ENCODE measurements at places on chromosomes 7 and 10. TPM values are rescaled to one million over a fixed set of nuclear protein-coding genes. Genes with fewer than 3 reads are reported as not detected.
A peak's percentile ranks its signal among the peaks of the same experiment; 100 is the strongest.

ICA1 gene
- total RNA-seq, result 45.7 TPM

PDZD7 gene
- 0.66 TPM for total RNA-seq

DOCK1 gene
- total RNA-seq, result 50.4 TPM

NUTM2E gene
- not detected for total RNA-seq

AGK gene
- 33.1 TPM for total RNA-seq

PPP1R3C gene
- 9.4 TPM for total RNA-seq

ELMO1 gene
- total RNA-seq, result 110 TPM

PLEKHS1 gene
- total RNA-seq, result 23.6 TPM

GRCh38 chr10:79166312-79166721 is 97.6 kb downstream of the ZMIZ1 start:
- H3K4me3 ChIP-seq, result no peak overlapping the region
- H3K27me3 ChIP-seq, result no peaks in the 10 kb centered on the region
- H3K36me3 ChIP-seq, result no peaks in the 10 kb centered on the region
- peak overlapping the region; percentile 37 for H3K27ac ChIP-seq
- peaks cover under 1% of the 10 kb centered on the region for H3K4me1 ChIP-seq

- no peaks in the 10 kb centered on the region for H3K4me1 ChIP-seq
- H3K36me3 ChIP-seq, result no peaks in the 10 kb centered on the region
Measured at GRCh38 chr10:101466016-101466912, 112.3 kb downstream of the BTRC start.

- no peaks in the 10 kb centered on the region for H3K4me1 ChIP-seq
- H3K4me3 ChIP-seq, result no peak overlapping the region
- no peaks in the 10 kb centered on the region for H3K27me3 ChIP-seq
- H3K36me3 ChIP-seq, result no peaks in the 10 kb centered on the region
- H3K27ac ChIP-seq, result no peak overlapping the region
Measured at GRCh38 chr7:158430308-158431034, 157.2 kb downstream of the PTPRN2 start.

GRCh38 chr10:118870467-118871243 is 115.9 kb upstream of the CACUL1 start:
- H3K36me3 ChIP-seq, result no peaks in the 10 kb centered on the region
- DNase-seq, result no peak
- no peak overlapping the region for H3K4me3 ChIP-seq
- H3K27me3 ChIP-seq, result no peaks in the 10 kb centered on the region
- H3K4me1 ChIP-seq, result no peaks in the 10 kb centered on the region
- H3K27ac ChIP-seq, result peak overlapping the region; percentile 10

- H3K4me3 ChIP-seq, result no peak overlapping the region
- no peak for DNase-seq
- no peaks in the 10 kb centered on the region for H3K36me3 ChIP-seq
- no peak overlapping the region for H3K27ac ChIP-seq
- H3K4me1 ChIP-seq, result no peaks in the 10 kb centered on the region
- no peaks in the 10 kb centered on the region for H3K27me3 ChIP-seq
Measured at GRCh38 chr7:148238761-148239325, 351.7 kb upstream of the C7orf33 start.

- no peaks in the 10 kb centered on the region for H3K27me3 ChIP-seq
- DNase-seq, result no peak
- H3K36me3 ChIP-seq, result no peaks in the 10 kb centered on the region
- peaks cover 7% of the 10 kb centered on the region for H3K4me1 ChIP-seq
Measured at GRCh38 chr10:103829838-103830465, 25.4 kb downstream of the SH3PXD2A start.

DNA sequence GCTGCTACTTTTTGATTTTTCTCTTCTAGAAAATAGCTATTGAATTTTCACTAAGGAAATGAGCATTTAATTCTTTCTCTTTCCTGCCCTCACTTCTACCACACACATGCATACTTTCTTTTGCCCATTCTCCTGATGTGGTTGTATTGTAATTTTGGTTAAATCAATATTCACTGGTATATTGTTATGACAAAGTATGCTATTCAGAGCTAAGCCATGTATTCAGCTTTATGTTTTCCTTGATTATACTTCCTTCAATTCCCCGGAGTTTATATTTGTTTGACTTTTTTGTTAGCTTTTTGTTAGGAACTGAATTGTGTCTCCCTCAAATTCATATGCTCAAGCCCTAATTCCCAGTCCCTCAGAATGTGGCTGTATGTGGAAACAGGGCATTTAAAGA is 24.0 kb downstream of the LRRC72 start:
- H3K4me3 ChIP-seq, result no peak overlapping the region
- no peaks in the 10 kb centered on the region for H3K27me3 ChIP-seq
- no peaks in the 10 kb centered on the region for H3K36me3 ChIP-seq
- no peaks in the 10 kb centered on the region for H3K4me1 ChIP-seq
- no peak for DNase-seq

- H3K4me1 ChIP-seq, result no peaks in the 10 kb centered on the region
- H3K36me3 ChIP-seq, result no peaks in the 10 kb centered on the region
- no peaks in the 10 kb centered on the region for H3K27me3 ChIP-seq
- no peak for DNase-seq
- no peak overlapping the region for H3K27ac ChIP-seq
- H3K4me3 ChIP-seq, result no peak overlapping the region
Measured at GRCh38 chr10:36051500-36051991, 409.4 kb upstream of the FZD8 start.

GRCh38 chr7:129635300-129636029 is 23.9 kb downstream of the NRF1 start:
- no peaks in the 10 kb centered on the region for H3K27me3 ChIP-seq
- no peaks in the 10 kb centered on the region for H3K4me1 ChIP-seq
- no peak overlapping the region for H3K27ac ChIP-seq
- no peaks in the 10 kb centered on the region for H3K36me3 ChIP-seq

DNA sequence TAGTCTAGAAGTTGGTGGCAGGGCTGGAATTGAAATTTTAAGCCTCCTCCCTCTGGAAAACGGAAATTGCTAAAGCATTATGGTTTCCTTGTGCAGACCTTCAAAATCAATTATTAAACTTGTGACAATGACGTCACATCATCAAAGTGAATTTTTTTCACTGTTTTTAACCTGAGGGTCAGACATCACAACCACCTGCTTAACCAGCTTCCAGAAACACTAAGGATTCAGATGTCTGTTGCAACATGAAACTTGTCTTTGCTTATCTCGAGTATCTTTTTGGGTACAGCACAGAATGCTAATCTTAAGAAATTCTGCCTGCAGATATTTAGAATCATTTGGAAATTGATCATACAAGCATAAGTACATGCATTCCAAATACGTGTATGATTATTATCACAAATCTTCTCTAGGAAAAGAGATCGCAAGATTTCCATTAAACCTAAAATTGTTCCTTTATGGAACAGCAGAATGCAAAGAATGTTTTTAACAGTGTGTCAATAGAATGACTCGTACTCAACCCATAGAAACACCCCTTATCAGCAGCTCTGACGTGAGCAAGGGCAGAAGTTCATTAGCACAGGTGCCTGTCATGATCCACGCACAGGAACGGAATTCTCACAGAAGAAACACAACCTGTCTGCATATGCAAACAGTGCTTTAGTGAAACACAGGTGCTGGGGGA is 4.1 kb upstream of the GTPBP4 start:
- H3K27me3 ChIP-seq, result no peaks in the 10 kb centered on the region
- no peak for DNase-seq

DNA sequence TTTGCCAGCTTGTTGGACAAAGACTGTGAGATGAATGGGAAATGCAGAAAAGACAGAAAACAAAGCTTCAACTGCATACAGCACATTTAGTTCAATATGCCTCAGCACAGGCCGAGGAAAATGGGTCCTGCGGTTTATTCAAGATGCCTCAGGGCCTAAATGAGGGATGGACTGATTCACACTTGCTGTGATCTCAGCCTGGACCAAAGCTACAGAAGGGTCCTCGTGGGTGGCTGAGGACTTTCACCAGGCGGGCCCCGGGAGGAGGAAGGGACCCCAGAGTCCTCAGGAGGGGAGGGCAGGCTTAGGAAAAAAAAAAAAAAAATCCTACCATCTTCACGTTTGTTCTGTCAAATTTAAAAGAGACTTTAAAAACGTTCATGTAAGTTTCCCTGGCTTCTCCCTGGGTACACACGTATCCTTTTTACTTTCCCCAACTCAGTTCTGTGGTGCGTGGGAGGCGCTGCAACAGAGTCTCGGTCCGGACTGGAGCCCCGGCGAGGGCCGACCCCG is 624 bp upstream of the ZNF783 start:
- H3K27ac ChIP-seq, result peak overlapping the region; percentile 99
- H3K36me3 ChIP-seq, result no peaks in the 10 kb centered on the region
- no peaks in the 10 kb centered on the region for H3K4me1 ChIP-seq
- H3K27me3 ChIP-seq, result no peaks in the 10 kb centered on the region
- peak overlapping the region; percentile 71 for H3K4me3 ChIP-seq

- no peak overlapping the region for H3K4me3 ChIP-seq
- no peak for DNase-seq
- no peaks in the 10 kb centered on the region for H3K27me3 ChIP-seq
- H3K4me1 ChIP-seq, result no peaks in the 10 kb centered on the region
Measured at GRCh38 chr10:12556039-12556438, 206.7 kb downstream of the CAMK1D start.

DNA sequence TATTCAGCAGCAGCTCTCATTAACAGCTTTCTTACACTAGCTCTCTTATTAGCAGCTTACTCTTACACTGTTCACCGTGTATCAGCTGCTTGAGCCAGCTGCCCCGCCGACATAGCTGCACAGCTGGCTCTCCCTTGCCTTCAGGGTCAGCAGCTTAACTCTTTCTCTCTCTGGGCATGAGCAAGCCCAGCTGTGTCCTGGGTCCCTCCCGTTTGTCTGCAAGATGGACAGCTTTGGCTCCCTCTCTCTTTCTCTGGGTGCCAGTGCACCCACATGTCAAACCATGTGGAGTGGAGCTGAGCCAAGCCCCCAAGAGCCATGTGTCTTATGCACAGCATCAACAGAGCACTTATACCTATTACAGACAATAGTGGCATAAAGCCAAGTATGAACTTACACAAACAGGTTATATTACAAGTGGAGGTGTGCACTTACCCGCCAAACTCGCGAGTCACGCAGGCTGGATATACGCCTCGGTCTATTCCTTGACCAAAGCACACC is 35.7 kb upstream of the MTPAP start:
- no peaks in the 10 kb centered on the region for H3K4me1 ChIP-seq
- H3K4me3 ChIP-seq, result no peak overlapping the region
- DNase-seq, result no peak
- H3K27me3 ChIP-seq, result no peaks in the 10 kb centered on the region

GRCh38 chr7:39045231-39045630 is 67.5 kb downstream of the POU6F2 start:
- no peaks in the 10 kb centered on the region for H3K27me3 ChIP-seq
- H3K4me3 ChIP-seq, result no peak overlapping the region
- no peak overlapping the region for H3K27ac ChIP-seq
- DNase-seq, result no peak
- H3K4me1 ChIP-seq, result no peaks in the 10 kb centered on the region

DNA sequence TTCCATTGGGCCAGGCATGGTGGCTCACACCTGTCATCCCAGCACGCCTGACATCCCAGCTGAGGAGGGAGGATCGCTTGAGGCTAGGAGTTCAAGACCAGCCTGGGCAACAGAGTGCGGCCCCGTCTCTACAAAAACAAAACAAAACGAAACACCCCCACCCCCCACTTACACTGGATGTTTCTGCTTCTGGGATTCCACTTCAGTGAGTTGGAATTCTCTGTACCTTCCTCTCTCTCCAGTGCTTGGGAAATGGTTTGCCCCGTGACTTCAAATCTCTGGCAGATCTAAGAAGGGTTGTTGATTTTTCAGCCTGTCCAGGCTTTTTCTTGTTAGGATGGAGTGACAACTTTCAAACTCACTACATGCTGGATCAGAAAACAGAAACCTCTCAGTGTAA is 106.9 kb downstream of the ANLN start:
- no peak overlapping the region for H3K27ac ChIP-seq
- no peak overlapping the region for H3K4me3 ChIP-seq

DNA sequence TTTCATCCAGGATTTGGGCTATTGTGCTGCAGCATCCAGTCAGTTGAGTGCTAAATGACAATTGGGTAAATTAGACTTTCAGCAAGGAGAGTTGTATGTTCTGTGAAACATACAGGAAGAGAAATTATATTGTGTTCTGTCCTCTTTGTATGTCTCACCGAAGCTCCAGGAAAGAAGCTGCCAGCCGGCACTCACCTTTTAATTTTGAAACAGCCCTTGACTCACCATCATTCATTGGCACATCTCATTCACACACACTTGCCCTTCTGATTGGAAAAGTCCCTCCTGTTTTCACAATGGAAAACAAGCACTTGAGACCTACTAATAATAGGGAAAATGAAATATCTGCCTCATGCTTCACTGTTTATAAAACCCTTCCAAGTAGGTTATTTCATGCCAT is 495.6 kb downstream of the RPS24 start:
- H3K36me3 ChIP-seq, result no peaks in the 10 kb centered on the region
- no peak for DNase-seq
- no peak overlapping the region for H3K27ac ChIP-seq
- no peak overlapping the region for H3K4me3 ChIP-seq

DNA sequence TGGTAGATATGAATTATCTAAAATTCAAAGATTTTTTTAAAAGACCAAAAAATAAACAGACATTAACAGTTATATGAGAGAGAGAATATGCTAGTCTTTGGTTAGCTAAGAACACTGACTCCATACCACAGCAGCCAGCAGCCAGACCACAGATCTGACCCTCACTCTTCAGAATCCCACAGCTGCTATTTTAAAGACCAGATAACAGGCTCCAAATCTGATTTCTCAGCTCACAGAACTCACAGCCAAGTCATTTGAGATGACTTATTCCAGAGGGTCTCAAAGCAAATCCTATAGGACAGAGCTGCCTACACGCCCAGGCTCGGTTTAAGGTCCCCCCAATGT is 20.4 kb downstream of the NUDCD3 start:
- no peaks in the 10 kb centered on the region for H3K4me1 ChIP-seq
- H3K27me3 ChIP-seq, result no peaks in the 10 kb centered on the region

- no peak for DNase-seq
- no peak overlapping the region for H3K4me3 ChIP-seq
- no peak overlapping the region for H3K27ac ChIP-seq
- H3K36me3 ChIP-seq, result no peaks in the 10 kb centered on the region
- no peaks in the 10 kb centered on the region for H3K27me3 ChIP-seq
- H3K4me1 ChIP-seq, result no peaks in the 10 kb centered on the region
Measured at GRCh38 chr10:17764142-17764541, 12.1 kb downstream of the TMEM236 start.

DNA sequence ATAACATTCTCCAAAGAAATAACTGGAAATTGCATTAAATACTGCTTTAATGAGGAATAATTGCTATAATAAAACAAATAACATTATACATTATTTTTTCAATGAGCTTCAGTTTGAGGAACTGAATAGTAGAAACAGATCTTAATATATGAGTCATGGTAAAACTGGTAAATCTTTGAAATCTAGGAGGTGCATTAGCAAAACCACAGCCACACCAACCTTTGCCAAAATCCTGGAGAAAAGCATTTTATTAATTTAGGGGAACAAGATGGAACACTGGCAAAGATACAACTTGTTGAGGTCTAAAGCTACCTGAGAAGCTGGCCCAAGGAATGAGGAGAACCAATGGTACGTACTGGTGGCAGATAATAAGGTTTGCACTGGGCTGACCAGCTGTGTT is 5.4 kb upstream of the ASL start:
- no peaks in the 10 kb centered on the region for H3K4me1 ChIP-seq
- H3K27me3 ChIP-seq, result no peaks in the 10 kb centered on the region
- no peak overlapping the region for H3K4me3 ChIP-seq

All from breast epithelium (tissue), 4 donors.